ENCODE measurements at places on chromosomes 2 and 18.
A peak's percentile ranks its signal among the peaks of the same experiment; 100 is the strongest.

DNA sequence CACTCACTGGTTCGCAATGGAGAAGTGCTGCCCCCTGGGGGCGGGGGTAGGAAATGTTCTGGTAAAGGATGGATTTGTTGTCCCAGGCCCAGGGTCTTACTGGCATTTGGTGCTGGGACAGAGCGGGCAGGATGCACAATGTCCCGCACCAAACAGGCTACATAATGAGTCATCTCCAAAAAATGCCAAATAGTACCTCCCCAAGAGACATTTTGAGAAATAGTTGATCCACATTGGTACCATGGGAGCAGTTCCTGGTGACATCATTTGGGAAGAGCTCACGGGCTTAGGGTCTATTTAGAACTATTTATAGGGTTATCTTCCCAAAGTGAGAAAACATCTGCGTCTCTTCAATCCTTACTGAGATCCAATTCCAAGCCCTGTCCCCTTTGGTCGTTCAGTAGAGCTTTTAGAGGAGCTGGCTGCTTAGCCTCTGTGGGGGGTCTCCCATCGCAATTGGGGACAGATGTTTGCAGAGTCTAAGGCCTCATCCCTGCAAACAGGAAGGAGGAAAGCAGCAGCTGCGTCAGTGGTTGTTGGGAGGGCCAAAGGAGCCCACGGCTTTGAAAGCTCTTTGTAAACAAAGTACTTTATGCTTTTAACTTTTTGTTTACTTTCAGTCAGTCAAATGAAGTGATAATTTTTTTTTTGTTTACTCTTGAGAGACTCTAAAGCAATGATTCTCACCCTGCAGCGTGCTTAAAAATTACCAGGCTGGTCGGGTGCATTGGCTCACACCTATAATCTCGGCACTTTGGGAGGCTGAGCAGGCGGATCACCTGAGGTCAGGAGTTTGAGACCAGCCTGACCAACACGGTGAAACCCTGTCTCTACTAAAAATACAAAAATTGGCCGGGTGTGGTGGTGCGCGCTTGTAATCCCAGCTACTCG, 49.3 kb downstream of the GREB1 start:
- peak; percentile 79 for DNase-seq

DNA sequence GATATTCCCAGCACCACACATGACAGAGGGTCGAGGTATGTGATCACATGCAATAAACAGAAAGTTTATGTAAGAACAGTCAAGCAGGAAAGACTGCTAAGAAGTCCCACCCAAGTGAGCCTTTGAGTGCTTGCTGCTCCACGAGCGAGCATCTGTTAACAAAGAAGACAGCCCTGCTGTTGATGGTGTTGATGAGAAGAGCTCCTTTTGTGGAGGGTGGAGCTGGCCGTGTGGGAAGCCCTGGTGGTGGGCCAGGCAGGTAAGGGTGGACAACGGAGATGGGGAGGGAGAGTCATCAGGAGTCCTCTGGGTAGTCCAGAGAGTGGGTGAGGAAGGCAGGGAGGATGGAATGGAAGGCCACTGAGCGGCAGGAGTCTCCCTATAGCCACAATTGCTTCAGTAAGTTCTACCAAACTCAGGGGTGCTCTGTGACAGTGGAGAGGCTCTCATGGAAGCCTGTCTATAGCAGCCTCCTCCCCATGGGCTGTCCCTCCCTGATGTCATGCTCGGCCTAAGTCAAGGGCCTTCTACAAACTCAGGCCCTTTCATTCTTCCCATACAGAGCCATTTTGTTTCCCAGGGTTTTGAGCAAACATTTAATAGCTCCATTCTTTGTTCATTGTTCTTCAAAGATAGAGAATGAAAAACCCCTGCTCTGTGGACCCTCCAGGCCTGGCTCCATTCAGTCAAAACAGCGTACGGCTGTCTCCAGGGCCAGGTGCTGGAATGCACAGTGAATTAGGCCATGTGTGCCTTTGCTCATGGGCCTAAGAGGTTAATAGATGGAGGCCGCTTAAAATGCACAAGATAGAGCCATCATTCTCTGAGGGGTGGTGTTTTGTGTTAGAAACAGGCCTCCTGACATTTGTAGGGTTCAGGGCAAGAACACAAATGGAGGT, 494.2 kb upstream of the RAB6C start:
- DNase-seq, result no peak

DNA sequence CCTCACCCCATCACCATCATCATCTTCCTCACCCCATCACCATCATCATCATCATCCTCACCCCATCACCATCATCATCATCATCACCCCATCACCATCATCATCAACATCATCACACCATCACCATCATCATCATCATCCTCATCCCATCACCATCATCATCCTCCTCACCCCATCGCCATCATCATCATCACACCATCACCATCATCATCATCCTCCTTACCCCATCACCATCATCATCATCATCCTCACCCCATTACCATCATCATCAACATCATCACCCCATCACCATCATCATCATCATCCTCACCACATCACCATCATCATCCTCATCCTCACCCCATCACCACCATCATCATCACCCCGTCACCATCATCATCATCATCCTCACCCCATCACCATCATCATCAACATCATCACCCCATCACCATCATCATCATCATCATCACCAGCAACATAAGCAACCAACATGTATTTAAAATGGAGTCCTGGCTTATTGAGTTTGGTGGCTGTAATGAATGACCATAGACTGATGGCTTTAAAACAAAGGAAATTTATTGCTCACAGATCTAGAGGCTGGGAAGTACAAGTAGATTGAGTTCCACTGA, 150.0 kb downstream of the DNER start:
- no peak for DNase-seq

- DNase-seq, result no peak
These were observed 1048.4 kb upstream of the CDH2 start for GRCh38 chr18:29225351-29225750.

- no peak for DNase-seq
These were observed 9.8 kb downstream of the TBR1 start for GRCh38 chr2:161425728-161426454.

DNA sequence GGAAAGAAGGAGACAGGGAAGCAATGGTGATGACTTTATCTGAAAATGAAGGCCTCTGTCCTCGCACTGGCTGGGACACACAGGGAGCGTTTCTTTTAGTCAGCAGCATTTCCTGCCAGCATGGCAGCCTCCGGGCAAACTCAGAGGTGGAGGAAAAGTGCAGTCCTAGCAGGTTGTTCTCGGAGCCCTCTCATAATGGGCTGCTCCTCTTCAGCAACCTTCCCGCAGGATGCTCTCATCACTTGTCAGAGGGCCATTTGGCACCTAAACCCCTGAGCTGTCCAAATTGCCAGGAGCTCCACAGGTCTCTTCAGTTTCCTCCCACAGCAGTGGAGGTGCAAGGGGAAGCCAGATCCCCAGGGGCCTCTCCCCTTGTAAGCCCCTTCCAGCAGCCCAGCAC, 6.2 kb downstream of the STK39 start:
- DNase-seq, result no peak

DNA sequence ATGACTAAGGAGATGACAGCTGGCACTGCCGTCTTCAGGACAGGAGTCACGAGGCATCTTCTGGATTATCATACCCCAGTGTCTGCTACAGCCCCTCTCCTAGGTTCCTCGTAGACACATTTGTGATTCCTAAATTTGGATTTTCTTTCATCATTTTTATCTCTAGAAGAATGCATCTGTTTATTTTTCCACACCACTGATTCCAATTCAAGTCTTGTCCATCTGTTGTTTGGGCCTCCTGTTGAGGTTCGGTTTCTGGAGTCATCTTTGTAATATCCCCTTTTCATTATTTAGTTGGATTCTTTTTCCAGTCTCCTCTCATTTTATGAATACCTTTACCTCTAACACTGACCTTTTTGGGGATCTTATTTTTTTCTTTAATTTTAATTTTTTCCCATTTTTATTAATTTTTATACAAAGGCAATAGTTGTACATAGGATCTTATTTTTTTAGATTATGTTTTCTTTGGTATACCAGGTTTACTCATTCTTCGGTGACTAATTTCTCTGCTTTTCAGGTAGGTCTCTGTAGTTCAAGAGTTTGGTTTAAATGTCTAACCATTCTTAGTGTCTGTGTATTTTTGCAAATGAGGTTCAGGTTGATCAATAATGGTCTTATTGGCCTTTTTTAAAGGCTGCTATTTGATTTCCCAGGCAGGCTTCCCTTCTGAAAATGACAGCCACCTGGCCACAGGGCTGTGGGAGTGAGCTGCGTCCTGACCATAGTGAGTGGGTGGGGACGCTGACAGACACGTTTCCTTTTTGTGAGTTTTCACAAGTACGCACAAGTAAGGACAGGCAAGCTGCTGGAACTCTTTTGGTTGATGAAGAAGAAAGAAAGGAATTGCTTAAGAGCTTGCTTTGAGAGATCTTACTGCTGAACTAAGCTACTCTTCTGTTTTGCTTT, 34.5 kb downstream of the FARP2 start:
- DNase-seq, result no peak

- DNase-seq, result peak; percentile 66
These were observed 33.1 kb upstream of the LNPK start for GRCh38 chr2:176035013-176035691.

- DNase-seq, result no peak
These were observed 49.7 kb upstream of the SIGLEC15 start for GRCh38 chr18:45775743-45776142.

- DNase-seq, result no peak
These were observed 94.0 kb upstream of the CNGA3 start for GRCh38 chr2:98252038-98252773.

GRCh38 chr2:168114040-168114439, 133.4 kb downstream of the STK39 start:
- no peak for DNase-seq

DNA sequence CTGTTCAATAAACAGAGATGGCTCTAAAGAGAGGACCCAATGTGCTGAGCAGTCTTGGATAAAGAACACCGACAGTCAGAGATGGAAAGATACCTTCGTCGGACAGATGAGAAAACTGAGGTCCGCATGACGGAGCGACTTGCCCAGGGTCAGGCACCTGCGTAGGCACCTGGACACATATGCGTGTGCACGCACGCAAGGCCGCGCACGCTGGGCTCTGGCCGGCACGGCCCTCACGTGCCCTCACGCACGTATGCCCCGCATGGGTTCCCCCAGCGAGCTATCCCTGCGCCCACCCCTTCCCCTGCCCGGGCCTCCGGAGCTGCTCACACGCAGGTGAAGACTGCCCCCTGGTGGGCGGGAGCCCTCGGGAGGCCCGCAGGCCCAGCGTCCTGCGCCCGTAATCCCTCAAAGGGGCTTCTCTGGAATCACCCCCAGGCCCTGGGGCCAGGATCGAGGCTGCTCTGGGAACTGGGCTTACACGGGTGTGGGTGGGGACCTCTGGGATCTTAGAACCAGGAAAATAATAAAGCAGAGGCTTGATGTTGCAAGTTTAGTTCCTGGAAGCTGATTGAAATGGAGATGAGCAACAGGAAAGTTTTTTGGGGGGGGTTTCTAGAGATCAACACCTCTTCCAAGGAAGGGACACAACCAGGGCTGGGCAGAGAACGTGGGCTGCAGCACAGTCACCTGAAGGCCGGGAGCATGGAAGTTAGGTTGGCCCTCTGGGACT, 246.3 kb downstream of the TNS1 start:
- peak; percentile 86 for DNase-seq

- DNase-seq, result no peak
These were observed 19.4 kb downstream of the IL1B start for GRCh38 chr2:112817082-112817689.

- no peak for DNase-seq
These were observed 201.2 kb downstream of the CTIF start for GRCh38 chr18:48740068-48740440.

DNA sequence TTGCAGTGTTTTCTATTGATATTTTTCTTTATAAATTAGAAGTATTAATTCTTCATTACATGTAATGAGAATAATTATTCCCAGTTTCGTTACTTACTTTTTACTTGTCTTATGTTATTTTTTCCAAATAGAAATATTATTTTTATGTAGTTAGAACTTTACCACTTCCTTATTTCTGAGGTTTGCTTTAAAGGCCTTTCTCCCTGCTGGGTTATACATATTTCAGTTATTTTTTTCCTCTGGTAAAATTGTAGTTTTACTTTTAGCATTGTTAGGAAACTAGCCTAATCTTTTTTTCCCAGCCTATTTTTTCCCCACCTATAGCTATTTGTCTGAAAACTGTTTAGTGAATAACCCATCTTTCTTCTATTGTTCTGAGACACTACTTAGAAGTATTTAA, 17.1 kb downstream of the RNF144A start:
- DNase-seq, result no peak

- peak; percentile 59 for DNase-seq
These were observed 156.5 kb downstream of the COL6A3 start for GRCh38 chr2:237257471-237257951.

All from NCI-H82 (cell line).